ENCODE measurements at places on chromosomes 12 and 14.

- no peak for DNase-seq
Observed at GRCh38 chr14:91585856-91586255, 75.7 kb upstream of the PPP4R3A start.

DNA sequence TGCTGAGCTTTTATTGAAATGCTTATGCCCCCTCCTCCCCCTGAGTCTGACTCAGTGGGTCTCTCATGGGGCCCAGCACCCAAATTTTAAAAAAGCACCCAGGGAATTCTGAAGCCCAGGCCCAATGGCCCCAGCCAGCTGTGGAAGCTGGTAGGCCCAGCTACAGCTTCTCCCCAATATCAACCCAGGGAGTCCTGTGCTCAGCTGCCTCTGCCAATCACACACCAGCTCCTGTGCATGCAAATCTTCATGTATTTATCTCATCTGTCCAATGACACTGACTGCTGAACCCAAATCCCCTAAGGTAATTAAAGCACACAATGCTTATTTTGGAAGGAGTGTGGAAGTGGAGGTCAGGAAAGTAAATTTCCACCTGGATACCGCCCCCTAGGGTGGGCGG is 76.3 kb downstream of the CCDC88C start:
- no peak for DNase-seq

DNA sequence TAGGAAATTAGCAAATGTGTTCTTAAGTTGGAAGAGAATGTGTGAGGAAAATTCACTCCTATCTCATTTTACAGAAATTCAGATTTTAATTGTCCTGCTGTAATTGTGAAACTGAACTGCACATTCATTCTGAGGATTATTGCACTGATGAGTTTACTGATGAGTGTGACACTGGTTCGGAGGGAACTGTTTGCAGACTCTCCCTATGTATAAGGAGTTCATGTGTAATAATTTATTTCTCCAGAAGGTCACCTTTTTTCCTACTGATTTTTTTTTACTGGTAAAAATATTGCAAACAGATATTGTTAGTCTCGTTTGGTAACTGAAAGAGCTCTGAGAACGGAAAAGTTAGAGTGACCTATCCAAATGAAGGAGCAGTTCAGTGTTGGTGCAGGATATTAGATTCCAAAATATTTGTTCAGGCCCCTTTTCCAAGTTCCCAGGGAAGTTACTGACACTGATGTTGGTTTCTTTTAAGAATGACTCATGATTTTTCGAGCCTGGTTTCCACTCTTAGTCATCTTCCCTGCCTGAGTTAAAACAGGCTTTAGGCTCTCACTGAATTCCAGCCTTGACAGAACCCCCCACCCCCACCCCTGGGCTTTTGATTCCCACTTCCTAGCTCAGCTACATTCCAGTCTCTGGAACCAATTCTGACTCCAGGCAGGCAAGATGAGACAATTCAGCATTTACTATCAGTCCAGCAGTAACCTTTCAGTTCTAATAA is 18.4 kb downstream of the ANO6 start:
- DNase-seq = no peak

- no peak for DNase-seq
Observed at GRCh38 chr14:44163946-44164345, 343.1 kb downstream of the FSCB start.

DNA sequence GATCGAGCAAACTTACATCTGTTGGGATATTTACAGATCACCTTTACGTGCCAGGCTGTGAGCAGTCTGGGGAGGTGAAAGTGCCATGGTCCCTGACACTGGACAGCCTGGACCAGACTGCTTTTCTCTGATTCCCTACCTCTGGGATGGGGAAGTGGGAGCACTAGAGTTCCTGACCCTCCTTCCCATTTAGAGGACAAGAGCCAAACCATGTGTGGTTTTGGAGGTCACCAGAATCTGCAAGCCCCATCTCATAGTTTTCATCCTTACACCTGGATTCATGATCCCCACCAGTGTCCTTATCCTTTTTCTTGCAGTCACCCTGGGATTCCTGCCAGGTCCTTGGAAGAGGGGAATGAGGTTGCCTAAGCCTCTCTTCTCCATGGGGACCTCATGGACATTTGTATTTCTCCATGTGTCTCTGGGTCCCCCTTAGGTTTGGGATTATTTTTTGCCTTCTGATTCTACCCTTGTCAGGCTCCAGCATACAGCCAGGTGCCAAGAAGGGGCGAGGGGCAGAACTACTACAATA is 1.5 kb upstream of the WNT10B start:
- no peak for DNase-seq

DNA sequence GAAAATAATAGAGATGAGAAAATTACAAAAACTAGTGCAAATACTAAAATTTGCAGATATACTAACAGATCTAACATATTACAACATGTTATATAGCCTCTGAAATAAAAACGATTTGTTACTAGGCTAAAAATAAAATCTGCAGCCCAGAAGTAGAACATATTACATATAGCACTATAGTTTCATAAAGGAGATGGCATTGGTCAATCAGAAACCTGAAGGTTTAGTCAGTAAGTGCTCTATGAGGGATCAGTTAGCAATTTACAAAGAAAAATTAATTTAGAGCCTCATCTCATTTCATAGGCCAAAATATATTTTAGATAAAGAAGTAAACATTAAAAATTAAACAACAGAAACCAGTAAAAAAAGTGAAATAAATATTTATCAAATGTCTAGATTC is 41.0 kb downstream of the IFNG-AS1 start:
- DNase-seq = no peak

DNA sequence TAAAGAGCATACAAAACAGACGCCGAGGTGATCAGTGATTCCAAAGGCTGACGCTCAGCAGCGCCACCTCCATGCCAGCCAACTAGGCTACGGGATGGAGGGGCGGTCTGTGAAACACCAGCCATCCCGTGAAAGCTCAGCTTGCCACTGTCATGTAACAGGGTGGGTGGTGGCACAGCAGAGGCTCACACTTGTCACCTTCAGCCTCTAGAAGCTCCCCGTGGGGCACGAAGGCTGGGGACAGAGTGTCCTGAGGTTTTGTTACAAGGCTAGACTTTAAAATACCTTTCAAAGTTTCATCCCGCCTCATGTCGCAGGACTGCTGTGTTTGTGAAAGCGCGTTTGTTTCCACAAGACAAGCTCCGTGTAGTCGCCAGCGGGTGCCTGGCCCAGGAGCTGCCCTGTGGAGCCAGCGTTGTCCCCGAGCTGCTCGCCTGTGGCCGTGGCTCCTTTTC is 20.7 kb downstream of the XRCC3 start:
- DNase-seq = no peak

DNA sequence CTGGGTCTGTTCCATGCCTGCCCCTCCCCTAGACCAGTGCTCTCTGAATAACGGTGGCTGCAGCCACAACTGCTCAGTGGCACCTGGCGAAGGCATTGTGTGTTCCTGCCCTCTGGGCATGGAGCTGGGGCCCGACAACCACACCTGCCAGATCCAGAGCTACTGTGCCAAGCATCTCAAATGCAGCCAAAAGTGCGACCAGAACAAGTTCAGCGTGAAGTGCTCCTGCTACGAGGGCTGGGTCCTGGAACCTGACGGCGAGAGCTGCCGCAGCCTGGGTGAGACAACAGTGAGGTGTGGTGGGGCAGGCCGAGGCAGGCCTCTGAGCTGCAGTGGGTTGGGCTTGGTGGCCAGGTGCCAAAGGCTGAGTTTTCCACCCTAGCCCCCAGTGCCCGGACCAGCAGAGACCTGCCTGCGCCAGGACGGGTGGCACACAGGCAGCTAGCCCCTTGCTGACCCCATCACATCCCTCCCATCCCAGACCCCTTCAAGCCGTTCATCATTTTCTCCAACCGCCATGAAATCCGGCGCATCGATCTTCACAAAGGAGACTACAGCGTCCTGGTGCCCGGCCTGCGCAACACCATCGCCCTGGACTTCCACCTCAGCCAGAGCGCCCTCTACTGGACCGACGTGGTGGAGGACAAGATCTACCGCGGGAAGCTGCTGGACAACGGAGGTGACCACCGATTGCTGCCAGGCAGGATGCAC is 28.2 kb upstream of the LRP1-AS start:
- peak; percentile 91 for DNase-seq

DNA sequence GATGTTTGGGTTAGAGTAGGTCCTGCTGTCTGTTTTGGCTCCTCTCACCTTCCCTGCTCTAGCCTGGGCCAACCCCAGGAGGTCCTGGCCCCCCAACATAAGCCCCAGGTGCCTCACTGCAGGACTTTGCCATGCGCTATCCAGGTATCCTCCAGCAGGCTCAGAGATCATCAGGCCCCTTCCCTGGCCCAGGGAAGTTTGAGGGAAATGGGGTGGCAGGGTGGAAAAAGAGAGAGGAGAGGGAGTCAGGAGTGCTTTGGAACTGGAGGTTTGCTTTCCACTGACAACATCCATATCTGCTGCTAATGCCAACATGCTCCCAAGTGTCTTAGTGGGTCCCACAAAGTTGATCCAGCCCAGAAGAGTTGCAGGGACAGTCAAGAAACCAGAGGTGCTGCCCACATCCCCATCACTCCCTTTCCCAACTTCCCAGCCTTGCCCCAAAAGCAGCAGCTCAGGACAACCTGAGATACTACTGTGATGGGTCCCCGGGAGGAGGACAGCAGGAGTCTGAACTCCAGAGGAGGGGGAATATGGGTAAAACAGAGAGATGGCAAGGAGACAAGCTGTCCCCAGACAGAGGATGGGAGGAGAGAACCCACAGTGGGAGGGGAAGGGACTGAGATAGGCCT is 677 bp downstream of the TNS2 start:
- DNase-seq = no peak

GRCh38 chr14:36676236-36676635 is 14.6 kb downstream of the PAX9 start:
- DNase-seq = no peak

DNA sequence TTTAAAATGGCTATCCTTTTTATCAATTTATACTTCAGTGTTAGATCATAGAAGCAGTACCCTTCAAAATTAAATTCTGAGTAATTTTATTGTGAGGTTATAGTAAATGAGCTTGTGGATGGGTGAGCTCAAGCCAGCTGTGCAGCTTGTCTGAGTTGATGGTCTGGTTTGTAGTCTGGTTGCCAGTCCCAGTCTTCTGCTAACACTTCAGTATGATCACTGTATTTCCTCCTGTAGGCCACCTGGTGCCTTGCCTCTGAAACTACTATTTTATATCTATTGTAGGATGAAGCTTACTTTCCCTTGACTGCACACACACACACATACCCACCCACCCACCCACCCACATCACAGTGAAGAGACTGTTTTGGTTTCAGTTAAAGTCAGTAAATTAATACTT is 496.4 kb downstream of the PCNX1 start:
- no peak for DNase-seq

GRCh38 chr14:101601606-101602465 is 40.5 kb downstream of the DIO3 start:
- peak; percentile 18 for DNase-seq

- DNase-seq = no peak
Observed at GRCh38 chr12:92421701-92422100, 276.1 kb upstream of the BTG1 start.

DNA sequence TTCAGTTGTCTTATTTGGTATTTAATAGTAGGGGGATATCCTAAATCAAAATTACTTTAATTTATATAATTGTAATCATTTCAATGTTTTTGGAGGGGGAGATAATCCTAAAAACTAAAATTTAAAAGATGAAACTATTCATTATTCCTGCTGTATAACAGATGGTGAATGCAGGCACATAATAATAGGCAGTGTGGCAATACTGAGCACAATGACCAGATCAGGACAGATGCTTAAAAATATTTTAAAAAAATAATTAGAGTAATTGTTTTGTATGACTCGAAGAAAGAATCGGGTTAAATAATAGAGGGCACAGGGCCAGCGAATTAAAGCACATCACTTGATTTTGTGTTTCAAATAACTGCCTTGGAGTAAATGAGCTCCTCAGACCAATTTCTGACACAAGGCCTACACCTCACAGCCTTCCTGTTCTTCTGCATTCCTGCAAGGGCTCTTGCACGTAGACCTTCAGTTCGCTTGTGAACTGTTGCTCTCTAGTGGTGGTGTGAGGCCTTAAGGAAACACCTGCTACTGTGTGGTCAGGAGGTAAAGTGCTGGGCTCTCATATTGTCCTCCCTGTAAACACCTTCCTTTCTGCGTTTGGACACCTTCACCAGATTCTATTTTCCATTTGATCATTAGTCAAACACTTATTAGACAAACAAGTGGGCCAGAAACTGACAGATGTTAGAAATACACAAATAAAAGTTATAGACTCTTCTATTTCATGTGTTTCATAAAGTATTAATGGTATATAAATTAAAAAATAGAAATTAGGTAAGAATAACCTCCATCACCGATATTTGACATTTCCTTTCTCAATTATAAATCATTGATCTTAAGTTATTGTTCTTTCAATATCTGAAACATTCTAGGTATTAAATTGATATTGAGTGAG is 29.3 kb upstream of the KLRF1 start:
- no peak for DNase-seq
